ENCODE measurements at places on chromosomes 7 and 10.

DNA sequence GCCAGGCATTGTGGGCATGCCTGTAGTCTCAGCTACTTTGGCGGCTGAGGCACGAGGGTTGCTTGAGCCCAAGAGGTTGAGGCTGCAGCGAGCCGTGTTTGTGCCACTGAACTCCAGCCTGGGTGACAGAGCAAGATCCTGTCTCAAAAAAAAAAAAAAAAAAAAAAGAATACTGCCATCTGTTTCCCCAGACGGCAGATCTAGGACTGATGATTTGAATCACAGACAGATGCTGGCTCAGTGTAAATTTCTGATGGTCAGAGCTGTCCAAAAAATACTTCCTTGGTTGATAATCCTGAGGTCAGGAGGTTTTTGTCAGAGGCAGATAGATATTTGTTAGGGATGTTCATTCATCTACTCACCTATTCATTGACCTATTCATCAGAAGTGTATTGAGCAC is 130.7 kb downstream of the REEP3 start:
- no peak for DNase-seq

GRCh38 chr7:45416846-45417245 is 157.3 kb upstream of the ADCY1 start:
- DNase-seq, result no peak

GRCh38 chr10:84755311-84755710 is 426.9 kb downstream of the CCSER2 start:
- DNase-seq, result peak; percentile 11

DNA sequence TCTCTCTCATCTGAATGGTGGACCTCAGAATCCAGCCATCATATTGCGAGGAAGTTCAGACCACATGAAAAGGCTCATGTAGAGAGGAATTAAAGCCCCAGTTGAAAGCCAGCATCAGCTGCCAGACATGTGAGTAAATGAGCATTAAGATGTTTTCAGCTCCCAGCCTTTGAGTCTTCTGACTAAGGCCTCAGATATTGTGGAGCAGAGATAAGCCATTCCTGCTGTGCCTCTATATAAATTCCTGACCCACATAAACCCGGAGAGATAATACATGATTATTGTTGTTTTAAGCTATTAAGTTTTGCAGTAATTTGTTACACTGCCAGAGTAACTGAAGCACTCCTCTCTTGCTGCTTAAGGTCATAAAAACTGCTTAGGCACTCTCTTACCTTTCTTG is 14.6 kb downstream of the FAM149B1 start:
- peak; percentile 85 for DNase-seq

DNA sequence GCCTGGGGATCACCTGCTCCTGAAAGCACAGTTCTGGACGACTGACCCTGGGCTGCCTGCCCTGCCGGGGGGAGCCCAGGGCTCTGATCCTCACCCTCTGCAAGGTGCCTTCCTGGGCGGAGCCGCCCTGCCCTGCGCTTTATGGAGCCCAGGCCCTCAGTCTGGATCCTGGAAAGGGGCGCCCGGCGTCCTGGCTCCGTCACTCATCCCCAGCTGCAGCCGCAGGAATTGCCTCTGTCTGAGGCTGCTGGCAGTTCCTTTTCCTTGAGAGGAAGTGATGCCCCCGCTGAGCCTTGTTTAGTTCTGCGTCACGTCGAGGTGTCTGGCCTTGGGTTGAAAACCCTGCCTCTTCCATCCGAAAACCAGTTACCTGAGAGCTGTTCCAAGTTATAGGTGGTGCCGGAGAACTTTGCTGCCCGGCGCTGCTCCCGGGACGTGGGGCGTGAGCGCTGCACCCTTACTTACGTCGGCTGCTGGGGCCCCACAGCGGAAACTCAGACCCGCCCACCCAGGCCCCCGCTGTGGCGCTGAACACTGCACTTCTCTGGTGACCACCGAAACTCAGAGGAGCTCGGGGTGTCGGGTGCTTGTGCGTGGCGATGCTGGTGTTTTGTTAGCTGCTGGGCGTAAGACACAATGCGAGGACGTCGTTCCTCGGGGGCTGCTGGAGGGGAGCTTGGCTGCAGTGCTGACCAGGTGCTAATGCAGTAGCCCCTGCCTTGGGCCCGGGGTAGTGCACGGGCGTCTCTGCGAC is 5.4 kb downstream of the MAFK start:
- DNase-seq, result no peak

DNA sequence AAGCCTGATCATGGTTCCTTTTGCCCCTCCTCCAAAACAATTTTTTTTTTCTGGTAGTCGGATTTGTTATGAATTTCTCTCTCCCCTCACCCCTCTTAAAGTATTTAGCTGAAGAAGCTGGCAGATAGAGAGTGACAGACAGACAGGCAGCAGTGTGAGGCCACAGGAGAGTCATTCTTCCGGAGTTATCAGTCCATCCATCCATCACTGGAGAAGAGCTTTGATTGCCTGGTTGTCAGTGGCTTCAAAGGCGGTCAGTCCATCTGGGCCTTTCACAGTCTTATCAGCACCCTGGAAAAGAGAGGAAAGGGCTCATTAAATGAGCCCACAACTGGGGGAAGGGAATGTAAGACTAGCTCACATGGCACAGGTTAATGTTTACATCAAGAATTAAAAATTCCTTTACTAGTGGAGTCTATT is 47.4 kb downstream of the MTPN start:
- DNase-seq, result peak; percentile 22

DNA sequence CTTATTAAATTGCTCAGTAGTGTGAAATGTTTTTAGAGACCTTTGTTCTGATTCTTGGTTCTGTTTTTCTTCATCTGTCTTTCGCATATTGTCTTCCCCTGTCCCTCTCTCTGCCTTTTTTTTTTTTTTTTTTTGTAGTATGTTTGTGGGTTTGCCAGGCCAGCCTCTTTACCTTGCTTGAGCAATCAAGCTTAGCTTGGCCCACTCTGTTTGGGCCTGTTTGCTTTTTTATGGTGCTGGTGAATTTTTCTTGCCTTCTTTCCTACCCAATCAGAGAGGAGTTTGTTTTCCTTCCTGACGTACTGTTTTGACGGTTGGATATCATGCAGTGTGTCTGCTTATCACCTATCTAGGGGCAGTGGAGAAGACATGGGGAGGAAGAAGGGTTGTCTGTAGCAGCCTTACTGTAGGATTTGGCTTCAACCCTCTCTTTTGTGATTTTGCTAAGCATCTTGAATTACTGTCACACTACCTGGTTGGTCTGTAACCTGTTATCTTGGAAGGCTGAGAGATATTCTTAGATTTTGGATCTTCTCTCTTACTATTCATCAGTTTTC is 64.0 kb downstream of the BBS9 start:
- no peak for DNase-seq

- DNase-seq, result no peak
Measured at GRCh38 chr10:4567637-4568036, 258.4 kb upstream of the AKR1E2 start.

- DNase-seq, result peak; percentile 59
Measured at GRCh38 chr7:108838198-108838597, 268.5 kb downstream of the DNAJB9 start.

DNA sequence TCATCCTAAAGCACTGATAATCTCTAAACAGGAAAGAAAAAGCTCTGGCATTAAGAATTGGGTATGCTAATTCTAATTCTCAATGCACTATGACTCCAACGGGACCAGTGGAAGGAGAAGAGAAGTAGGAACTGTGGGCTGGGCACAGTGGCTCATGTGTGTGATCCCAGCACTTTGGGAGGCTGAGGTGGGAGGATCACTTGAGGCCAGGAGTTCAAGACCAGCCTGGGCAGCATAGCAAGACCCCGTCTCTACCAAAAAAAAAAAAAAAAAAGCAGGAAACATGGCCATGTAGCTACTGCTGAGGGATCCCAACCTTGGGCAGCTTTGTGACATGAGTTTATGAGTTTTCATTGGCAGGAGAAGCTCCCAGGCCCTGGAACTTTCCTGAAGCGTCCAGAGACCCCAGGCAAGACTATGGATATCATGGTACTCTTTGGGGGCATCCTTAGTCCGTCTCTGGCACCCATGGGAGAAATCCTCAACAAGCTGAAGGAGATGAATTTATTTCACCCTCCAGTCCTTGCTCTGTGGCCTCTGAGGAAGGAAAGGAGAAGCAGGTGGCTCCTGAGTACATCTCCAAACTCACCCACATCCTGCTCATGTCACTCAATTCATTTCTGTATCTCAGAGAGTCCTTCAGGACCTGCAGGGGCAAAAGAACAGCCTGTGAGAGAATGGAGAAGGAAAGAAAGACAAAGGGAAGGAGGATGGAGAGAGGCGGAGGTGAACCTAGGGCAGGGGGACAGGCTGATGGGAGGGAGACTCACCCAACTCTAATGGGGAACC is 99.5 kb downstream of the SPDYE5 start:
- DNase-seq, result no peak

DNA sequence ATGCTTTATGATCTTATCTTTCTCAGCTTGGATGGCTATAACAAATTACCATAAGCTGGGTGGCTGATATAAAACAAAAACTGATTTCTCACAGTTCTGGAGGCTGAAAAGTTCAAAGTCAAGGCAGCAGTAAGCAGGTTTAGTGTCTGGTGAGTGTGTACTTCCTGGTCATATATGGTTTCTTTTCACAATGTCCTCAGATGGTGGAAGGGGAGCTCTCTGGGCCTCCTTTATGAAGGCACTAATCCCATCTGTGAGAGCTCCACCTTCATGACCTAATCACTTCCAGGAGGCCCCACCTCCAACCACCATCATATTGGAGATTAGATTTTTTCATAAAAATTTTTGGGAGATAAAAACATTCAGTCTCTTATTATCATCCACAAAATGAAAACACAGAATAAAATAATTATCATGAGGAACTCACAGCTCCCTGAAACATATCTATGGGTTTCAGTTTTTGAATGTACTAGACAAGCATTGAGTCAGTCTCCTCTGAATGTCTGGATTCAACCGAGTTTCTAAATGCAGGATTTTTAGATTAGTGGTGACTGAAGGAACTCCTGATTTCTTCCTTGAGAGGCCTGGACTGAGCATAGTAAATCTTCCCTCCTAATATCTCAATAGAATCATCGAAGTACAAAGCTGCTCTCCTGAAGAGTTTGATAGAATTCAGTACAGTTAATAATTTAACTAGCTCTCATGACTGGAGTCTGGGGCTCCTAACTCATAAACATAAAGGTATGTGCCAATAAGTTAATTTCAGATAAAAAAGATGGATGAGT is 8.0 kb downstream of the CDC14C start:
- no peak for DNase-seq

- no peak for DNase-seq
Measured at GRCh38 chr7:112192236-112193154, 13.7 kb downstream of the DOCK4 start.

DNA sequence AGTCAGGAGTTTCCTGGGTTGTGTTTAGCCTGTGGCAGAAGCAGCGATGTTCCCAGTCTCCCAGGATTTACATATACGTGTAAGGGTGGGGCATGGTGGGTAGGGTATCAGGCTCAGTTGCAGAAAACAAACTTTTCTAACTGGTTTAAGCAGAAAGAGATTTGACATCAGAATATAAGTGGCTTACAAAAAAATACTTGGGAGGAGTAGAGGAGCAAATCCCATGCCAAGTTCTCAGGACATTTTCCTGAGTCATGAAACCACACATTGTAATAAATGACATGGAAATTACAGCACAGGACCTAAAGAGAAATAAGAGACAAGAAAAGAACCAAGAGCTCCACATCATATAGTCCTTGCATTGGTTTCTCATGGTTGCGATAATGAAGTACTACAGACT is 26.2 kb upstream of the FRMD4A start:
- DNase-seq, result no peak

GRCh38 chr10:118239236-118239630 is 102.9 kb downstream of the FAM204A start:
- DNase-seq, result no peak

- no peak for DNase-seq
Measured at GRCh38 chr7:53699215-53699837, 663.9 kb downstream of the POM121L12 start.

DNA sequence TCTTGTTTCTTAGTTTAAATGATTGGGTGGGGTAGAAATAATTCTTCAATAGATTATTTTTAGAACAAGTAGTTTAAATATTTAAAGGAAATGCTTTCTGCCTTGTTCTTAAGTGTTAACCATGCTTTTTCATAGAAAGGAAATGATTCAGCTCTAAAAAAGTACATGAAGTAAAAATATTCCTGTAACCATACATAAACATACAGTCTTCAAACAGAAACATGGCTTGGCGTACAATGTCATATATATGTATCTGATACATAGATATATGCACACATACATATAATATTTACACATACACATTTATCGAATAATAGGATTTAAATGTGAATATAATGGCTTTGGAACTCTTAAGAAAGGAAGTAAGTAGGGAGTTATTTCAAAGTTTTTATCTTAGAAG is 84.4 kb downstream of the RUNDC3B start:
- no peak for DNase-seq

GRCh38 chr7:23114896-23115295 is 9.3 kb downstream of the KLHL7 start:
- no peak for DNase-seq

DNA sequence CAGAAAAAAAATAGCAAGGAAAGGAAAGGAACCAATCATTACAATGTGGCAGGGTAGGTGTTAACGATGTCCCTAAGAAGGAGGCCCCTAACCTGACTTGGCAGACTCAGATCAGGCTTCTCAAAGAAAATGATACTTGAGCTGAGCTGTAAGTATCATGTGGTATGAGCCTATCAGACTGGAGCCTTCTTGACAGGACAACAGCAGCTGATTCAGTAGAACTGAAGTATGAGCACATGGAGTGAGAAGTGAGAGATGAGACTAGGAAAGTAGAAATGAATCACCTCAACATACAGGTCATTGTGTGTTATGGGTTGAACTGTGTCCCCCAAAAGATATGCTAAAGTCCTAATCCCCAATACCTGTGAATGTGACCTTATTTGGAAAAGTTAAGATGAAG is 66.3 kb downstream of the MTERF1 start:
- no peak for DNase-seq

DNA sequence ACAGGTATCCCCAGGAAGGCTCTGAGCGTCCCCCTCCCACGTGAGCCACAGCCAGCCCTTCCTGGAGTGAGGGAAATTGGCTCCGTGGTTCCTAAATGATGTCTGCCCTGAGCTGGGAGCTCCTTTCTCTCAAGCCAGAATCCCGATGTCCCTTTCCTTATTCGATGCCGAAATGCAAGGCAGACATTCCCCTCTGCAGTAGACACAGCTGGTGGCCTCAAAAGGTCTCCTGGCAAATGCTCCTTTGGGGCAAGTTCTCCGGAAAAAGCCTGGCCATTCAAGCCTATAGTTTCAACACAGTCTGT is 98.9 kb downstream of the HIP1 start:
- DNase-seq, result no peak

GRCh38 chr7:141706239-141707064 is 1.7 kb upstream of the WEE2 start:
- no peak for DNase-seq

GRCh38 chr7:24138343-24138742 is 145.6 kb upstream of the NPY start:
- peak; percentile 26 for DNase-seq

DNA sequence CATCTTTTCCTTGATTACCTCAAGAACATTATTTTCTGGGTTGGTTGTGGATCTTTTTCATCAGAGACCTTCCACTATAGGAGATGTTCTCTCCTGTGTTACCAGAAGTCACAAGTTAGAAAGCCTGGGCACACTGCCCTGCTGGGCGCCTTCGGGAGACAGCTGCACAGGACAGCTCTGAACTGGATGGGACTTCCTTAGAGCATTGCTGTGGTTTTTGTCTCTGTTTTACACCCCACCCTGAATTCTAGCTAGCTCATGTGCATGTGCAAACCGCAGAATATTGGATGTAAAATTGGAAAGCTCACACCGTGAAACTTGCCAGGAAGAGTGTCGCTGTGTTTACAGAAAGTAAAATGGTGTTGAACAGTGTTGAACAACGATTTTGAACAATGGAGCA is 54.4 kb upstream of the SEC61G start:
- no peak for DNase-seq

Measured in umbilical cord (tissue), 2 donors.